ENCODE measurements at places on chromosomes 16 and 17. TPM values are rescaled to one million over a fixed set of nuclear protein-coding genes. Genes with fewer than 3 reads are reported as not detected.

GRCh38 chr16:74901606-74902005 lies 83.3 kb downstream of the WDR59 start:
- peak overlapping the region; percentile 7 for H3K27ac ChIP-seq
- H3K4me1 ChIP-seq, result peaks cover 11% of the 10 kb centered on the region
- H3K36me3 ChIP-seq, result peaks cover 52% of the 10 kb centered on the region
- no peak for DNase-seq

DNA sequence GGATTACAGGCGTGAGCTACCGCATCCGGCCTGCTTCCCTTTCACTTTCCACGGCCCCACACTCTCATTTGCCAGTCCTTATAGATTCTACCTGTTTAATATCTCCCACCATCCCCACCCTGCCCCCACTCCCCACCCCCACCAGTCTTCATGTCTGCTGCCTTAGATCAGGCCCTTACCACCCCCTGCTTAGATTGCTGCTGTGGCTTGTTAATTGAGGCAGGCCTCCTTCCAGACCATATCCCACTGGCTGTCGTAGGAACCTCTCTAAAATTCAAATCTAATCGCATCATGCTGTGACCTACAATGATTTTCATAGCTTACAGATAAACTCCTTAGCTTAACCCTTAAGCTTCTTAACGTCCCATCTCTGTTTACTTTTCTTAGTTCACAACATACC lies 4.9 kb downstream of the IQCK start:
- H3K36me3 ChIP-seq, result no peaks in the 10 kb centered on the region
- H3K4me3 ChIP-seq, result no peak overlapping the region
- DNase-seq, result no peak
- peaks cover 7% of the 10 kb centered on the region for H3K4me1 ChIP-seq
- H3K27me3 ChIP-seq, result no peaks in the 10 kb centered on the region
- no peak overlapping the region for H3K27ac ChIP-seq

- H3K4me3 ChIP-seq, result no peak overlapping the region
- no peaks in the 10 kb centered on the region for H3K36me3 ChIP-seq
- no peak for DNase-seq
- H3K27me3 ChIP-seq, result peaks cover 32% of the 10 kb centered on the region
- H3K27ac ChIP-seq, result no peak overlapping the region
- H3K4me1 ChIP-seq, result no peaks in the 10 kb centered on the region
Observed at GRCh38 chr16:49997721-49998251, 27.2 kb upstream of the CNEP1R1 start.

DNA sequence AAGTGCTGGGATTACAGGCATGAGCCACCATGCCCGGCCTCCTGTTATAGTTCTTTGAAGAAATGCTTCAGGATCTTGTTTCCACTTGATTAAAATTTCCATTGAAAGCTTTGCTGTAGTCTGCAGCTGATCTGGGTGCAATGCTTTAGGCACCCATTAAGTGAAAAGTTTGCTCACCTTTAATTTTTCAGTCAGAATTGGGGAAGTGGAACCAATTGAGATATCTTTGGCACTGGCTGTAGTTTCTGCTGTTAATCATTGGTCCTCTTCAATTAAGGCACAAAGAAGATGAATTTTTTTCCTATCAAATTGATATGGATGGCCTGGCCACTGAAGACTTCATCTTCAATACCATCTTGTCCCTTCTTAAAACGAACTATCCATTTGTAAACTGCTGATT lies 336.1 kb upstream of the TBX2 start:
- H3K4me3 ChIP-seq, result no peak overlapping the region
- H3K36me3 ChIP-seq, result peaks cover 2% of the 10 kb centered on the region
- no peak overlapping the region for H3K27ac ChIP-seq
- H3K27me3 ChIP-seq, result no peaks in the 10 kb centered on the region
- no peak for DNase-seq

DNA sequence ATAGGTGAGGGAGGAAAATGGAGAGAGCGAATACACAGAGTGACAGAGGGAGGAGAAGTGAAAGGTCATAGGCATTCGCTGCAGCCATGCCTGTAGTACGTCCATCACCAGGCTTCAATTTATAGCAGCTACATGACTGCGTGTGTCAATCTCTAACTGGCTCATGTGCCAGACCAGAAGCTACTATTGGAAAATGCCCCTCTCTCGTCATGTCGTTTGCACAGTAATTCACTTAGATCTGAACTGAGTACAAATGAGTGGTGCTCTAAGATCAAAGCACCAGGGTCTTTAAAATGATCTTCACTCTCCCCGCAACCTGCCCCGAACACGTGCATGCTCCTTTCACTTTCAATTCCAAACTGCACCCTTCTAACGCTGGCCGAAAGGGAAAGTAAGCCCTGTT lies 51.3 kb downstream of the ADCY9 start:
- no peak overlapping the region for H3K27ac ChIP-seq
- no peak for DNase-seq
- peaks cover 9% of the 10 kb centered on the region for H3K4me1 ChIP-seq

- H3K27ac ChIP-seq, result peak overlapping the region; percentile 63
- H3K27me3 ChIP-seq, result no peaks in the 10 kb centered on the region
- H3K4me1 ChIP-seq, result peaks cover 10% of the 10 kb centered on the region
- no peak for DNase-seq
Observed at GRCh38 chr17:35866341-35866950, 2.2 kb downstream of the HEATR9 start.

DNA sequence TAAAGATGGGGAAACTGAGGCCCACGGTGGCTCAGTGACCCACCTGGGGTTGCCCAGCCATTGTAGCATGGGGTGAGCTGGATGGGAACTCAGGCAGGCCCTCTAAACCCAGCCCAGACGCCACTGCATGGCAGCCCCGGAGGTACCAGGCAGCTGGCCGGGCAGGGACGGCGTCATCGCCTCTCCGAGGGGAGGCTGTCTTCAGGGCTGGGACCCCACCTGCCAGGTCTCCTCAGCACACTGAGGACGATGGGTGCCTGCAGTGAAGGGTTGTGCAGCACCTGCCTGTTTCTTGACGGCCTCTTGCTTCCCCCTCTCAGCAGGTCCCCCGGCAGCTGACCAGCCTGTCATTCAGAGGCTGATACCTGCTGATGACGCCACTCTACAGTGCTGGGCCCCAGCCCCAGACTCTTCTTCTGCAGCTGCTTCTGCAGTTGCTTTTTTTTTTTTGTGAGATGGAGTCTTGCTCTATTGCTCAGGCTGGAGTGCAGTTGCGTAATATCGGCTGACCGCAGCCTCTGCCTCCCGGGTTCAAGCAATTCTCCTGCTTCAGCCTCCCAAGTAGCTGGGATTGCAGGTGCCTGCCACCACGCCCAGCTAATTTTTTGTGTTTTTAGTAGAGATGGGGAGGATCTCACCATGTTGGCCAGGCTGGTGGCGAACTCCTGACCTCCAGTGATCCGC lies 24.7 kb downstream of the RNF213 start:
- no peak overlapping the region for H3K27ac ChIP-seq
- peaks cover 19% of the 10 kb centered on the region for H3K36me3 ChIP-seq
- no peak for DNase-seq
- H3K4me3 ChIP-seq, result no peak overlapping the region

DNA sequence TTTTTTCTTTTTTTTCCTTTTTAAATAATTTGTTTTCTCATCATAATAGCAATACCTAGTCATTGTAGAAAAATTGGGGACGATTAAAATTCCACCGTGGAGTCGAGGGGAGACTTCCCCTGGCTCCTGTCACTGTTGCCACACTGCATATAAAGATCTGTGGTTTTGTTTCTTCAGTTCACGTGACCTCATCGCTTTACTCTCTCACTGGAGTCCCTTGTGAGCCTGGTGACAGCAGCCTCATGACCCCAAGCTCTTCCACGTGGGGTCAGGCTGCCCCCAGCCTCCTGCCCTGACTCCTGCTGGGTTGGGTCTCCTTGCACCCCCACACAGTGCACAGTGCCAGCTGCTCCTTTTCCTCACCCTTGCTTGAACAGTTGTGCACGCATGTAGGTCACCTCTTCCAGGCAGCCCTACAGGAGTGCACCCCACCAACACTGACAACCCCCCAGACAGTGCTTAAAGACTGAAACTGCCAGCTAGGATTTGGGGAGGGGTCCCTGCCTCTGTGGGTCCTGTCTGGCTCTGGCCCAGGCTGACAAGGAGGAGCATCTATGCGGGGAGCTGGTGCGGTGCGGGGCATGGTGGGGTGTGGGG lies 7.3 kb upstream of the METRNL start:
- H3K36me3 ChIP-seq, result no peaks in the 10 kb centered on the region
- H3K27me3 ChIP-seq, result no peaks in the 10 kb centered on the region
- H3K27ac ChIP-seq, result no peak overlapping the region
- H3K4me3 ChIP-seq, result no peak overlapping the region
- DNase-seq, result no peak
- H3K4me1 ChIP-seq, result peaks cover 6% of the 10 kb centered on the region

- H3K27me3 ChIP-seq, result peaks cover 7% of the 10 kb centered on the region
- H3K4me1 ChIP-seq, result peaks cover 7% of the 10 kb centered on the region
- no peaks in the 10 kb centered on the region for H3K36me3 ChIP-seq
- no peak for DNase-seq
- H3K4me3 ChIP-seq, result no peak overlapping the region
- H3K27ac ChIP-seq, result no peak overlapping the region
Observed at GRCh38 chr17:327296-327695, 25.3 kb downstream of the RPH3AL start.

DNA sequence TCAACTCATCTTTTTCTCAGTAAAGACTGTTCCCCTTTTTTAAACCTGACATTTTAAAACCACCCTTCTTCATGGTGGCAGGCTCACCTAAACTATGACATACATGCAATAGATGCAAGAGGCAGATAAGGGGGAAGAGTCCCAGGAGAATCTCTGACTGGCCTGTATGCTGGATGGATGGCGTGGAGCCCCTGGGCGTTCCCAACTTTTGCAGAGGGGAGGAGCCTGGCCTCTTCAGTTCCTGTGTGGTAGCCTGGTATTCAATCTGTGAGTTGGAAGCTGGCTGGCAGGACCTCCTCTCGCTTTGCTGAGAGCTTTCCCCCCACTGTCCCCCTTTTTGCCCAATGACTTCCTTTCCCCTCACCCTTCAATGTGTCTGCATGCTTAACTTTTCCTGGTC lies 217.6 kb upstream of the CA10 start:
- H3K27ac ChIP-seq, result no peak overlapping the region
- H3K4me1 ChIP-seq, result no peaks in the 10 kb centered on the region
- DNase-seq, result no peak
- no peaks in the 10 kb centered on the region for H3K27me3 ChIP-seq

- DNase-seq, result peak; percentile 38
- no peaks in the 10 kb centered on the region for H3K4me1 ChIP-seq
- no peaks in the 10 kb centered on the region for H3K27me3 ChIP-seq
- H3K27ac ChIP-seq, result no peak overlapping the region
- H3K4me3 ChIP-seq, result no peak overlapping the region
- H3K36me3 ChIP-seq, result no peaks in the 10 kb centered on the region
Observed at GRCh38 chr16:6160871-6161270, 1063.3 kb upstream of the EEF2KMT start.

DNA sequence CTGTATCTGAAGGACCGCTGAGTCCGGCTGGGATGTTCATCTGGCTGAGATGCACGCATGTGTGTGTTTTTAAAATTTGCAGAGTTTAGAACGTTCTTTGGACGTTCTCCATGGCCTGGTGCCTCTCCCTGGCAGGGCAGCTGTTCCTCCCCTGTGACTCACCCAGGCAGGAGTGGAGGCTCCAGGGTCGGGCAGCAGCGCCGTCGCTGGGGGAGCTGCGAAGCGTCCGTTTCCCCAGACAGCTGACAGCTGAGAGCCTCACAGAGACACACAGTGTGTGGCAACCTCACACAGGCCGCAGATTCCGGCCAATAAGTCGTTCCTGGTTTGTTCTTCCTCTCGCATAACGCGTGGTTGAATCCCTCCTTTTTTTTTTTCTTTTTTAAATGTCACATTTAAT lies 80.6 kb downstream of the OR1D5 start:
- H3K27me3 ChIP-seq, result no peaks in the 10 kb centered on the region
- H3K27ac ChIP-seq, result peak overlapping the region; percentile 2

Gene CLEC19A
- not detected for total RNA-seq

Gene CEMP1
- not detected for total RNA-seq

Gene ATP2A1
- 0.64 TPM for total RNA-seq

Gene DRC7
- total RNA-seq, result not detected

Gene NPIPA3
- not detected for total RNA-seq

Gene CHD9NB
- 3.4 TPM for total RNA-seq

Gene WDR59
- total RNA-seq, result 63.3 TPM
